Left ventricle myocardium inferior (tissue), 1 donor: ENCODE measurements at places on chromosomes 2 and 18. TPM values are rescaled to one million over a fixed set of nuclear protein-coding genes. Genes with fewer than 3 reads are reported as not detected.

Gene CTDSP1
- total RNA-seq: 81.5 TPM

- no peaks in the 10 kb centered on the region for H3K27me3 ChIP-seq
- peaks cover 79% of the 10 kb centered on the region for H3K4me1 ChIP-seq
- H3K36me3 ChIP-seq: no peaks in the 10 kb centered on the region
- peak; percentile 22 for DNase-seq
- H3K27ac ChIP-seq: peak overlapping the region; percentile 84
These were observed 27.8 kb upstream of the CREB1 start for GRCh38 chr2:207501802-207502576.

DNA sequence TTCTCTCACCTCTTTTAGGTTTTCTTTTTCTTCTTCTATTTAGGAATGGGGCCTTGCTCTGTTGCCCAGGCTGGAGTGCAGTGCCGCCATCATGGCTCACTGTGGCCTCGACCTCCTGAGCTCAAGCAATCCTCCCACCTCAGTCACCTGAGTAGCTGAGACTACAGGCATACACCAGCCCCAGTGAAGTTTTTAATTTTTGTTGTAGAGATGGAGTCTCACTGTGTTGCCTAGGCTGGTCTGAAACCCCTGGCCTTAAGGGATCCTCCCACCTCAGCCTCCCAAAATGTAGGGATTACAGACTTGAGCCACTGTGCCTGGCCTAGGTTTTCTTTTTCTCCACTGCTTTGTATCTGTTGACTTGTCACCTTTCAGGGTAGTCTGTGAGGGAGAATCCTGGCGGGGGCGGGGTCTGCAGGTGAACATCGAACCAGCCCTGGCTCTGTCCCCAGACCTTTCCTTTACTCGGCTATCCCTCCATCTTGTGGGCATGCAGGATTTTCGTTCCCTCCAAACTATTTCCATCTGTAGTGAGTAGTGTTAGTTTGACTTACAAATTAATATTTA, 21.7 kb downstream of the NCK2 start:
- no peaks in the 10 kb centered on the region for H3K27me3 ChIP-seq
- peaks cover 9% of the 10 kb centered on the region for H3K36me3 ChIP-seq
- no peak for DNase-seq
- H3K4me3 ChIP-seq: no peak overlapping the region

Gene POTEC
- not detected for total RNA-seq

Gene CENPA
- 2.5 TPM for total RNA-seq

Gene PLEKHH2
- 1.3 TPM for total RNA-seq

Gene PLB1
- total RNA-seq: 2.4 TPM

DNA sequence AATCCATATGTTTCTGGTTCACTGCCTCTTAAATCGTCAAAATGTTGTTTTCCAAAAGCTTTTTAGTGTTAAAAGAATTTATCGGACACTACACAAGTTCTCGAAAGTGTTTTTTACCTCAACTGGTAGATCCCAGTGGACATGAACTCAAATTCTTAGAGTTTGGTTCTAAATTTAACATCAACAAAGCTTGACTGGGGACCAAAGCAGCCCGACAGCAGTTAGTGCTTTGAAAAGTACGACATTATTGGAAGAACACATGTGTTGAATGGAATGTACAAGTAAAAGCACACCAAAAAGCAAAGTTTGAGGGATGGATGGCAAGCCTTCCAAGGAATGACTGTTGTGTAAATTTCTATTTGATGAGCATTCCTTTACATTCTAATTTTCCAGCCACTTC, 803.9 kb upstream of the POU3F3 start:
- no peak overlapping the region for H3K4me3 ChIP-seq
- no peaks in the 10 kb centered on the region for H3K4me1 ChIP-seq
- no peaks in the 10 kb centered on the region for H3K27me3 ChIP-seq
- DNase-seq: no peak
- no peak overlapping the region for H3K27ac ChIP-seq

DNA sequence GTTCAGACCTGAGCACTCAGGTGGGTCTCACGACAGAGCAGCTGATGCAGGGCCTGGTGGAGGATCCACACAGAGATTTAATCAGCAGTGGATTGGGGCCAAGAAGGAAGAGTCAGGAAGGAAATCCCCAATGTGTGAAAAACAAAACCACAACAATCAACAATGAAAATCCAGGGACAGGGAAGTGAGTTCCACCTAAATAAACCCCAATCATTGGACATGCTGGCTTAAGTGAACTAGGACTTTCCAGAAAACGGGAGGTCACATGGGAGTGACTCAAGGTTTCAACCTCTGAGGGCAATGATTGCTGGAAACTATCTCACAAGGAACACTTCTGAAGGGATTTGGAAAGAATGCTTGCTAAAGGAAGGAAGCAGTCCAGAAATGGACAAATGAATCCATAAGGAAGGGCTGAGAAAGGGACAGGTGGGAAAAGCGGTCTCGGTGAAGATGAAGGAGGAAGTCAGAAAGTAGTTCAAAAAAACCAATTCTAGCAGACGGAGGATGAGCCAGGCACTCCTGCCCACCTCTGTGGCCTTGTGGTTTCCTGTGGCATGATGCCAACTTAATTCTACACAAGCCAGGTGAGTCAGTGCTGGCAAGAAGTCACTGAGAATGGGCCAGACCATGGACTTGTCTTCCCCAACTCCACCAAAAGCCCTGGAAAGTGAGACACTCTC, 15.4 kb upstream of the XDH start:
- no peaks in the 10 kb centered on the region for H3K4me1 ChIP-seq
- H3K27me3 ChIP-seq: no peaks in the 10 kb centered on the region
- H3K27ac ChIP-seq: no peak overlapping the region
- no peak overlapping the region for H3K4me3 ChIP-seq

GRCh38 chr2:135820003-135820618, 16.9 kb downstream of the LCT start:
- H3K4me3 ChIP-seq: no peak overlapping the region
- DNase-seq: no peak
- H3K27me3 ChIP-seq: no peaks in the 10 kb centered on the region
- H3K36me3 ChIP-seq: no peaks in the 10 kb centered on the region
- H3K4me1 ChIP-seq: no peaks in the 10 kb centered on the region

GRCh38 chr2:150169237-150169629, 318.2 kb downstream of the RND3 start:
- no peak overlapping the region for H3K4me3 ChIP-seq
- no peaks in the 10 kb centered on the region for H3K36me3 ChIP-seq
- DNase-seq: peak; percentile 32
- H3K4me1 ChIP-seq: no peaks in the 10 kb centered on the region
- H3K27me3 ChIP-seq: no peaks in the 10 kb centered on the region
- peak overlapping the region; percentile 30 for H3K27ac ChIP-seq

GRCh38 chr2:219783359-219783975, 156.0 kb downstream of the SLC4A3 start:
- H3K36me3 ChIP-seq: no peaks in the 10 kb centered on the region
- no peaks in the 10 kb centered on the region for H3K27me3 ChIP-seq
- no peak overlapping the region for H3K27ac ChIP-seq
- no peak overlapping the region for H3K4me3 ChIP-seq
- DNase-seq: no peak
- H3K4me1 ChIP-seq: no peaks in the 10 kb centered on the region

Gene PMAIP1
- 0.58 TPM for total RNA-seq

DNA sequence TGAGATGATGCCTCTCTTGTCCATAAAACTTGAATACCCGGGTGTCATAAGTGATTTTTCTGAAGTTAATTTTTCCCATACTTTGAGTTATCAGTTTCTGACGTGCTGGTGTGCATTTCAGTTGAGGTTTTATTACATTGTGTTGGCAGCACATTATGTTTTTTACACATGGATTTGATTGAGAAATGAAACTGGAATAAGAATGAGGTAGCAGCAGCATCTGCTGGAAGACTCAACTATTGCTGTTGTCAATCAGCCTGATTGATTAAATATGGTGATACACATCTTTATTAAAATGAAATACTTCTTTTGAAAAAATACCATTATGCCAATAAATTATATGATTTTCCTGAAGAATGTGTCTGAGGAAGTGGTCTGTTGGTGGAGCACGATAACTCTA, 60.5 kb downstream of the INSIG2 start:
- no peaks in the 10 kb centered on the region for H3K27me3 ChIP-seq
- no peaks in the 10 kb centered on the region for H3K4me1 ChIP-seq
- no peaks in the 10 kb centered on the region for H3K36me3 ChIP-seq
- H3K4me3 ChIP-seq: no peak overlapping the region
- DNase-seq: no peak
- H3K27ac ChIP-seq: no peak overlapping the region

DNA sequence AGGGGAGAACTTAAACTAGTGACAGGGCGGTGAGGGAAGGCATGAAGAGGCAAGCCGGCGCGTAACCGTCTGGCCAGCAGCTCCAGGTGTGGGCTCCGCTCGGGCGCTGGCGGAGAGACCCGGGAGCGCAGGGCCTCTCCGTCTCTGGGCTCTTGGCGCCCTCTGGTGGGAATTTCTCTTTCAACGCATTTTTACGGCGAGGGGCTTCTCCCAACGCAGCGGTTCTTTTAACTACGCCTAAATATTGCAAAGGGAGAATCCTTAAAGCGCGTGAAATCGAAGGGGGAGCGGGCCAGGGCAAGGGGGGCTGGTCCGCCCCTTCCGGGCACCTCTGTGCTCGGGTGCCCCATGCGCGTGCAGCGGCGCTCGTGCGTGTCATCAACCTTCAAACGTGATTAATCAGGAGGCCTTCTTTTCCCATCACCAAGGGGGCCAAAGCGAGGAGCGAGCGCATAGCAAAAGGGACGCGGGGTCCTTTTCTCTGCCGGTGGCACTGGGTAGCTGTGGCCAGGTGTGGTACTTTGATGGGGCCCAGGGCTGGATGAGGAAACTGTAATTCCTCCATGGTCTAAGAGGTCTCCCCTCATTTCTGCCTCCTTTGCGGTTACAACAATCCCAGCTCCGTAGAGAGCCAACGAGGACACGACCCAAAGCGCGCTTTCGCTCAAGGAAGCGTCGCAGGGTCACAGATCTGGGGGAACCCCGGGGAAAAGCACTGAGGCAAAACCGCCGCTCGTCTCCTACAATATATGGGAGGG, 762 bp upstream of the GAD1 start:
- peaks cover 65% of the 10 kb centered on the region for H3K4me1 ChIP-seq
- H3K4me3 ChIP-seq: peak overlapping the region; percentile 59

DNA sequence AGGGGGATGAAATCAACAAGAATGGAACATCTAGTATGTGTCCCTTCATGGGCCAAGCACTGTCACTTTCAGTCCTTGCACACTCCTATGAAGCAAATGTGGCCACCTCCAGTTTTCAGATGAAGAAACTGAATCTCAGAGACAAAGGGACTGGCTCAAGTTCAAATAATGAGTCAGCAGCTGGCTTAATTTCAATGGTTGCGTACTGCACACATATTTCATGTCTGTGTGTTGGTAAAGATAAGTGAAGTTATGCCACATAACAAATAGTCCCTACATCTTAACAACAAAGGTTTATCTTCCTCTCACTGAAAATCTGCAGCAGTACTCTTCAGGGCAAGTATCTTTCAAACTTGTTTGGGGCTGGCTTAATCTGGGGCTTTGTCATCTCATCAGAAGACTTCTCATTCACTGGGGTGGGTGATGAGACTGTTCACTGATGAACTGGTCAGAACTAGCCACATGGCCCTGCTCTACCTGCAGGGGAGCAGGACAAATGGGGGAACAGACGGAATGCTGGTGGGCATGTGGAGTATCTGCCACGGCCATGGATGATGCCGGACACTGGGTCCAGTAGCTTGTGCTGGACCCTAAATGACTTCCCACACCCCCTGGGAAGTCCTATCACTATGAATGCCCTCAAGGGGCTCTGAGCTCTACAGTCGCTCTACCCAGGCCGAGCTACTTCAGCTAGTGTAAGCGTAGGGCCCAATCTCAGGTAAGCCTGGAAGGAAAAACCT, 263.2 kb downstream of the CYP26B1 start:
- peaks cover 38% of the 10 kb centered on the region for H3K4me1 ChIP-seq
- H3K27me3 ChIP-seq: no peaks in the 10 kb centered on the region
- no peak overlapping the region for H3K4me3 ChIP-seq
- no peak overlapping the region for H3K27ac ChIP-seq

DNA sequence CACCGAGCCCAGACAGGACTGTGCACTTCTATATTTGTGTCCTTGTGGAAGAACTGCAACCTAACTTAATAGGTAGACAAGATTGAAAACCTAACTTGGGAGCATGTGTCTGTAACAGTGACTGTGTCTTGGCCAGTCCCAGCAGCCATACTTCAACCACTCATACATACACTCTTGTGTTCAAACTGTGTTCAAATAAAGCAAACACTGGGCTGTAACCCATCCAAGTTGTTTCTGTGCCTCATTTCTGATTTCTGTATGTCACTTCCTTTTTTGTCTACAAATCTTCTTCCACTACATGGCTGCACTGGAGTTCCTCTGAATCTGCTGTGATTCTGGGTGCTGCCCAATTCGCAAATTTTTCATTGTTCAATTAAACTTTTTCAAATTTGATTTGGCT, 31.0 kb downstream of the MSGN1 start:
- no peaks in the 10 kb centered on the region for H3K36me3 ChIP-seq
- H3K4me3 ChIP-seq: no peak overlapping the region
- H3K27ac ChIP-seq: no peak overlapping the region
- H3K27me3 ChIP-seq: peaks cover 8% of the 10 kb centered on the region
- no peak for DNase-seq

GRCh38 chr18:67705748-67706147, 189.2 kb upstream of the DSEL start:
- H3K4me3 ChIP-seq: no peak overlapping the region
- no peak overlapping the region for H3K27ac ChIP-seq
- no peak for DNase-seq
- no peaks in the 10 kb centered on the region for H3K36me3 ChIP-seq
- no peaks in the 10 kb centered on the region for H3K4me1 ChIP-seq

DNA sequence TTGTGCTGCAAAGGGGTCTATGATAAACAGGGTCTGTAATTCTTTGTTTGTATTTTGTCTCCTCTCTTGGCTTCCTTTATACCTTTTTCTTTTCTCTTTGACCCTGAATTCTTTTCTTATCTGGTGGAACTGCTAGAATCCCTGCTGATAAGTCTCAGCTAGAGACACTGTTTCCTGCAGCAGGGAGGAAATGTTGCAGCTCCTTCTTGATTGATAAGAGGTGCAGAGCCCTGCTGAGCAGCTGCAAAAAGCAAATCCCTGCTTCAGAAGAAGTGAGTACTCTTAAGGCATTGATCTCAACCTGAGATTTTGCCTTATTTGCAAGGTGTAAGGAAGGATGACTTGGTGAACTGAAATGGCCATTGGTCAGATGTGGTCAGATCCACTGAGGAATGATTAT, 167.8 kb downstream of the NUP35 start:
- no peaks in the 10 kb centered on the region for H3K36me3 ChIP-seq
- no peaks in the 10 kb centered on the region for H3K4me1 ChIP-seq
- no peak overlapping the region for H3K4me3 ChIP-seq
- no peaks in the 10 kb centered on the region for H3K27me3 ChIP-seq
- H3K27ac ChIP-seq: no peak overlapping the region

DNA sequence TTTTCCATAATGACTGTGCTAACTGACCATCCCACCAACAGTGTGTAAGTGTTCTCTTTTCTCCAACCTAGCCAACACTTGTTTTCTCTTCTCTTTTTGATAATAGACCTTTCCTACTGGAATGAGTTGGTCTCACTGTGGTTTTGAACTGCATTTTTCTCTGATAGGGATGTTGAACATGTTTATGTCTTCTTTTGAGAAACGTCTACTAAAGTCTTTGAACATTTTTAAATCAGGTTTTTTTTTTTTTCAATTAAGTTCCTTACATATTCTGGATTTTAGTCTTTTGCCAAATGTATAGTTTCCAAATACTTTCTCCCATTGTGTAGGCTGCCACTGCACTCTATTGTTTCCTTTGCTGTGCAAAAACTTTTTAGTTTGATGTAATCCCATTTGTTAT, 405.5 kb upstream of the FIGN start:
- no peak for DNase-seq
- H3K4me3 ChIP-seq: no peak overlapping the region
- no peaks in the 10 kb centered on the region for H3K27me3 ChIP-seq
- H3K27ac ChIP-seq: no peak overlapping the region
- H3K36me3 ChIP-seq: no peaks in the 10 kb centered on the region

Gene CLASP1
- 60.1 TPM for total RNA-seq
